T-helper 1 cell (primary cell): ENCODE measurements at places on chromosomes 6 and 20.

DNA sequence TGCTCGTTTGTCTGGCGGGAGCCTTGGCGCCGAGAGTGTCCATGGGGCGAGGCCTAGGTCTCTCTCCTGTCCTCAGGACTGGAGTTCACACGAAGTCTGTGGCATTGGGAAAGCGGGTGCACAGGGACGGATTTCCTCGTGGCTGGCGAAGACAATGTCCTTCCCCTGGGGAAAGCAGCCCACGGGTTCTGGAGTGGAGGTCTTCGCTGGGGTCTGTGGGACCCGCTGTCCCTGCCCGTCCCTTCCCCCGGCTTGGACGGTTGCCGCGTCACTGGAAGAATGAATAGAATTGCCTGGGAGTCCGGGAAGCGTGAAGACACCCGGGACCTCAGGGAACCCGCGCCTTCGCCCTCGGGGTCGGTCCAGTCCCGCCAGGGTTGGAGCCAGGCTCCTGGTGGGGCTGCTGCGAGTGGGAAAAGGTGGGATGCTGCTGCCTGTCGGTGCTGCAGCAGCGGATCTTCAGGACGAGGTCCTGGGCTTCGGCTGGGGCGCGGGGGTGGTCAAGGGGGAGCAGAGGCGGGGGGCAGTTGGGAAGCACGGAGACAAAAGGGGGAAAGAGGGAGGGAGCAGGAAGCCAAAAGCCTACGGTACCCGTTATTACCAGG is 441.8 kb upstream of the DEFB115 start:
- DNase-seq: no peak

GRCh38 chr6:38413102-38413800 is 226.5 kb downstream of the BTBD9 start:
- no peak for DNase-seq

GRCh38 chr6:6920114-6920986 is 187.4 kb upstream of the RREB1 start:
- no peak for DNase-seq

- DNase-seq: no peak
Observed at GRCh38 chr6:169944061-169944337, 192.6 kb downstream of the ERMARD start.

GRCh38 chr6:151239603-151240035 is at the start of gene AKAP12:
Gene AKAP12, plus strand, starts transcription at chr6:151239967. Its CDS starts 596 bp downstream, at chr6:151240563.
- no peak for DNase-seq

DNA sequence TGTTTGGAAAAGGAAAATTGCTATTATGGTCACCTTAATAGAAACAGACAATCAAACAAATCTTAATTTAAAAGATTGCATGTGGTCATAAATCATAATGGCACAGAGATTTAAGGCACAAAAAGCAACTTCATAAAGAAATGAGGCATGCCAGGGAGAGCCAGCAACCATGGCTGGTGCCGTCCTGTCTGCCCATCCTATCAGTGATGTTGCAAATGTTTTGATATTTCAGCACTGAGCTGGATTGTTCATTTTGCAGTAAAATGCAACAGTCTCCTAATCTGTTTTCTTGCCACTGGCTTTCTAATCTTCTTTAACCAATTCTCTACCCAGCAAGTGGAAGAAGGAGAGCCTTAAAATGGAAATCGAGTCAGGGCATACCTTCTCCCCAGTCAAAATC is 249.8 kb downstream of the SAMD5 start:
- DNase-seq: no peak

DNA sequence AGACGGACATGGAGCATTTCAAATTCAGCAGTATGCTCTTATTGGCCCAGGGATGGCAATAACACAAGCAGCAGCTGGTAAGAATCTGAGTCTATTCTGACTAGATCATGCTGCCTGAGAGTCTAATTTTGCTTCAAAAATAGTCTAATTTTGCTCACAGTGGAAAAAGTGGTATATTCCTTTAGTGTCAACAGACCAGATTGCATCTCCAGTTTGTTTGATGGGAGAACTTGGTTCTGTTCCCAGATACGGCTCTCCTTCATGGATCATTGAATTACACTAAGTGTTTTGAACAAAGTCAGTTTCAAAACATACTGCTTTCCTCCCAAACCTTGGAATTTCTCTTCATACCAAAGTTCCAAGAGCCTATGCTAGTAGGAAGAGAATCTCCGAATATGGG is 586.1 kb downstream of the RNF144B start:
- no peak for DNase-seq

DNA sequence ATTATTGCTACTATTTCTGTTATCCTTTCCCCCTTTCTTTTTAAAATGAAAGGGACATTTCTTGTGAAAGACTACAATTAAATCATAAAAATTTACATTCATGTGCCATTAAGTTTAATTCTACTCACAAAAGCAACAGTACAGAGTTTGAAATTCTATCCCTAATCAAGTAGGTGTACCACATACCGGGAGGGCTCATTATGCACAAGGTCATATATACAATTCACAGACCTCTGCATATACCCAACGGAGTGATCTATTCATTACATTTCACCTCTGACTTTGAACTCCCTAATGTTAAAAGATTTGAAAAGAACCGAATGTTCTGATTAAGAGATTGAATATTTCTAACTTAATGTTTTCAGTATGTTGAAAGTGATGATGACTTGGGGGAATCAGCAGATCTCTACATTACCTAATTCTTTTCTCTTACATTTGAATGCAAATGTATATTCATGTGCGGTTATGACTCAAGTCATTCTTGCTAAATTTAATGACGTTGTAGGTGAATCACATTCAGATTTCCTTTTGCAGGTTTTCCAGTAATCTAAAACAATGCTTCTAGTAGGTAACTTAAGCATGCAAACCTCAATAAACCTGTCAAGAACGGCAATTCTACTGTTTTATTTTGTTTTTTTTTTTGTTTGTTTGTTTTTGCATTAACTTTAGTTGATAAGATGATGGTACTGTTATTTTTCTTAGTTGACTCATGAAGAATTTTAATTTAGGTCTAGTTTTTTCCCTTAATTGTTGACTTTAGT is 7.3 kb downstream of the EYA4 start:
- DNase-seq: no peak

- no peak for DNase-seq
Observed at GRCh38 chr6:16939839-16940238, 162.0 kb upstream of the STMND1 start.

DNA sequence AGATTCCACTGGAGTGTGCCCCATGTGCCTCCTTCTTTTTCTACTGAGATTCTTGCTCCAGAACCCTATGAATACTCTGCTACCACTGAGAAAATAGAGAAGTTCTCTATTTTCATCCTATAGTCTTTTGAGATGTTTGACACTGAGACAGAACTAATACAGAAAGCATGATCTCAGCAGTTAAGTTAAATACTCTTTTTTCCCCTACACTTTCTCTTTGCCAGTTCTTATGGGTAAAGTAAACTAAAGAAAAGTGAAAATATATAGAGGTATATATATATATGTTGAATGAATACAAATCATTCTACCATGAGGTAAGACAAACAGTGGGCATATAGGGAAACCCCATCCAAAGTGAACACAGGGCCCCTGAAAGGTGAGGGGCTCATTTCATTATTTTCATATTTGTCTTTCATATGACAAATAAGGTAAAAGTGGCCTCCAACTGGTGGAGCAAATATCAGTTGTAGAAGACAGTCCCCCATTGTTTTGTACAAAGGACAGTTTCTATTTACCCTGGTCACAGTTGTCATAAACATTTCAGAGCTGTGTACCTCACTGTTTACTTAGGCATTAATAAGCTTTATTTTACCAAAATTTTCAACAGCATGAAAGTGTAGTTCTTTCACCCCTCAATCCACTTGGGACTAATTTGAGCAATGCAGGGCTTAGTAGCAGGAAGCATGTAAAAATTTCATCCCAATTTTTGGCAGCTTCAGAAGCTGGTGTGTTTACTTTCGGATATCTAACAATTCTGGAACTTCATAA is 188.3 kb upstream of the MARCKS start:
- DNase-seq: no peak

- no peak for DNase-seq
Observed at GRCh38 chr20:19889011-19889953, 127.9 kb upstream of the NAA20 start.

DNA sequence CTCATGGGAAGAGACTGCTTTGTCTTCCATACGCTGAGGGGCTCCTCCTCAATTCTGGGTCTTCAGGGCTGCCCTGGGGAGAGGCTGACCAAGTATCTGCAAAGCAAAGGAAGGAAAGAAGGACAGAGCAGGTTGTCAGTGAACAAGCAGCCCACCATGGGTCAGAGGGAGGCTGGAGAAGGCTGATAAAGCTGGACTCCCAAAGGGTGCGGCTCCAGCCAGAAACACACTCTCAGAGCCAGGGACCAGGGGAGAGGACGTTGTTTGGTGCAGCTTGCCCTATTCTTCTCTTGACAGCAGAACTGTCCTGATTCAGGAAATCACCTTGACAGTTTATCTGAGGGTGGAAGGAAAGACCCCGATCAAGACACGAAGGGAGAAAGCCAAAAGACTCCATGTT is 10.4 kb upstream of the CTCFL start:
- no peak for DNase-seq

DNA sequence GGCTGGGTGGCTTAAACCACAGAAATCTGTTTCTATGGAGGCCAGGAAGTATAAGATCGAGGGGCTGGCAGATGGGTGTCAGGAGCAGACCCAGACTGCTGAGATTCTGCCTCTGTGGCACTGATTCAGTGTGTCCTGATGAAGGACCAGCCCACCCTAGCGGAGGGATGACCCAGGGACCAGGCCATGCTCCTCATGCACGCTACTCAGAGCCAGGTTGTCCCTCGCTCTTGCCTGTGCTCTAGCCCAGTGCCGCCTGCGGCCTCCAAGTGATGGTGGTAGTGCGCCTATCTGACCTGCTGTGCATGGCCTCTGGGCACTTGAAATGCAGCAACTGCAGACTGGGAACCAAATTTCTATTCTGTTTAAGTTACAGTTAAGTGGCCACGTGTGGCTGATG is 13.1 kb upstream of the APMAP start:
- no peak for DNase-seq

DNA sequence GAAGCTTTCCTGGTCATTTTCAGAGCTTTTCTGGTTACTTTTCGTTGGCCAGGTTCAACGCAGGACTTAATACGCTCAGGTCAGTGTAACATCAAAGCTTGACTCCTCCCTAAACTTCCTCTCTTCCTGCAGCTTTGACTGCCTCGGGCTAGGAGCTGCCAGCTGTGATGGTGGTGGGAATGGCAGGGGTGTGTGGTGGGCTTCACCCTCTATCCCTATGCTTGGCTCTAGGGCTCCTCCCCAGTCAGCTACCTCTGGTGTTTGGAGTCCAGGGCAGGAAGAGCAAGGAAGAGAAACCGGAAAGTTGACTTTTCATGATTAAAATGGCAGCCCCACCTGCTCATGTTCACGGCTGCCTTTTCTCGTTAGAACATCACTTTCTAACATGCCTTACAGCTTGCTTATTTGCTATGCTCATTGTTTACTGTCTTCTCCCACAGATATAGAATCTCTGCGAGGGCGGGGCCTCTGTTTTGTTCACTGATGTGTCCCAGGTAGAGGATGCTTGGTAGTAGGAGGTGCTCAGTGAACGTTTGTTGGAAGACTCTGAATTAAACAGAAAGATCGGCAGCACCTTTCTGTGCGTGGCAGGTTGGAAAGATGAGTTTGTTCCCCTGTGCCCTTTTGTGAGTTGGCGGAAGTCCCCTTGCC is 16.1 kb upstream of the PPP1R14C start:
- DNase-seq: no peak

- DNase-seq: no peak
Observed at GRCh38 chr6:73134588-73134987, 90.7 kb downstream of the KHDC1L start.

DNA sequence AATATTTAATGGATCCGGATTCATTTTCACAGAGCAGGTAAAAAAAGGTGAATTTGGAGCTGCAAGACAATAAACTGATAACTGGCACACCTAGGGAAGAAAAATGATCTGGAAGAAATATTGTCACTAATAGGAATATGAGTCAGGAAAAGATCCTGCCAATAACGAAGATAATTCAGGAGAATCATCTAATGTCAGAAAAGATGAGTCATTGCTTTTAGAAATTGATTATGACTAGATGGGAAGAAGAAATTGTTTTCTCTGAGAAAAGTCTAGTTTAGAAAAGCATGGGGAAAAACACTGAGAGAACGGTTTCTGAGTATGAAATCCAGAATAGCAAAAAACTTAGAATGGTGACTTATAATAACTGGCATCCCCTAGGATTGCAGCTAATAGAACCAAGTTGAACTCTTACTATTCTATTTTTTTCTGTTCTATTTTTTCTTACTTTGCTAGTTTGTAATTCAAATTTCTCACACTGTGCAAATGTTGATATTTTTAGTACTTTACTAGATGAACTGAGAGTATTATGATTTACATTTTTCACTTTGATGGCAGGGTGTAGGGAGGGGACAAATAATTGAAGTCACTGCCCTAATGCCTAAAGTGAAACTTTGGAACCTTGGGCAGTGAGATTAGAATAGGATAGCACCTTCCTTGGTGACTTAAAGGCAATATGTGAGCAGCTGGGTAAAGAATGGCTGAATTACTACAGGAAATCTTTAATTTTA is 38.2 kb upstream of the SUPT3H start:
- no peak for DNase-seq

GRCh38 chr6:4814987-4815386 is 38.8 kb downstream of the CDYL start:
- DNase-seq: no peak

- no peak for DNase-seq
Observed at GRCh38 chr6:47446669-47447330, 30.8 kb upstream of the CD2AP start.

DNA sequence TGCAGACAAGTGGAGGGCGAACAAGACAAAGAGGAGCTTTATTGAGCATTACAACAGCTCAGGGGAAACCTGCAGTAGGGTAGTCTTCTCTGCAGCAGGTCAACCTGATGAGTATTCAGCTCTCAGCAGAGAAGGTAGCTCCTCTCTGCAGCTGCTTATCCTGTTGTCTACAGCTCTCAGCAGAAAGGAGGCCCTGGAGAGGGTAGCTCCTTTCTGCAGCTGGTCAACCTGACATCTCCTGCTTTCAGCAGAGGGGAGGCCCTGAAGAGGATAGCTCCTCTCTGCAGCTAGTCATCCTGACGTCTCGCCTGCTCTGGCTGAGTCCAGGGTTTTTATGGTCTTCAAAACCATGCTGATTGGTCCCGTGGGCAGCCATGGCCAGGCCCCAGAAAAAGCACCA is 113.6 kb downstream of the CD24 start:
- DNase-seq: no peak

- peak; percentile 46 for DNase-seq
Observed at GRCh38 chr6:148367411-148368024, 24.9 kb downstream of the SASH1 start.

GRCh38 chr6:138372711-138373463 is 4.8 kb upstream of the SMIM28 start:
- no peak for DNase-seq

- DNase-seq: peak; percentile 37
Observed at GRCh38 chr6:20200761-20201630, 11.3 kb downstream of the MBOAT1 start.

DNA sequence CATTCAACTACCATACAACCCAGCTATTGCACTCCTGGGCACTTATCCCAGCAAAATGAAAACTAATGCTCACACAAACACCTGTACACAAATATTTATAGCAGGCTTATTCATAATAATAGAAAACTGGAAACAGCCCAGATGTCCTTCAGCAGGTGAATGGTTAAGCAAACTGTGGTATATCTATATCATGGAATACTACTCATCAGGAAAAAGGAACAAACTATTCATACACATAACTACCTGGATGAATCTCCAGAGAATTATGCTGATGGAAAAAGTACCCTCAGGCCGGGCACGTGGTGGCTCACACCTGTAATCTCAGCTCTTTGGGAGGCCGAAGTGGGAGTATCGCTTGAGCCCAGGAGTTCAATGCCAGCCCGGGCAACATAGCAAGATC is 3.8 kb upstream of the BLTP3A start:
- no peak for DNase-seq

GRCh38 chr6:169163411-169163901 is 90.2 kb downstream of the THBS2 start:
- no peak for DNase-seq
